ENCODE measurements at places on chromosomes 2 and 18.

DNA sequence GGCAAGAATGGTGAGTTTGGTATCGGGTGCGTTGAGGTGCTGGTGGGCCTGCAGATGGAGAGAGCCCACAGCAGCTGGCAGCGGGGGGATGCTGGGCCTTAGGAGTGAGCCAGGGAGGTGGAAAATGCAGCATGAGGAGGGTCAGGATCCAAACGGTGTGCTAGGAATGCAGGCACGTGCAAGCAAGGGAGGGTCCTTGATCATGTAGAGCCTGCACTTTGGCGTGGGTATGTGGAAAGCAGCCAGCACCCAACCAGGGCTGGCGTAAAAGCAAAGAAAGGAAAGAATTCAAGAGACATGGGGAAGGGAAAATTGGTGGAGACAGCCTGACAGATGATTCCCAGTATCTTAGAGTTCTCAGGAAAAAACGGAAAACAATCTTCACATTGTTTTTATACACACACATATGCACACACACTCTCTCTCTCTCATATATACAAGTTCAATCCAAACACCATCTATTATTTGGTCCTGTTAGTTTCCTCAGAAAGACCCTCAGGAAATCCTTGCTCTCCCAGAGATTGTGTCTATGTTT lies 46.3 kb downstream of the LTBP1 start:
- DNase-seq = no peak

GRCh38 chr2:157866202-157866601 lies 9.9 kb downstream of the ACVR1 start:
- DNase-seq = no peak

- DNase-seq = no peak
Observed at GRCh38 chr2:195450552-195451113, 206.4 kb upstream of the SLC39A10 start.

GRCh38 chr18:13216092-13216582 lies 2.4 kb upstream of the LDLRAD4 start:
- peak; percentile 24 for DNase-seq

GRCh38 chr2:112004253-112004645 lies 50.8 kb upstream of the TMEM87B start:
- DNase-seq = no peak

GRCh38 chr2:71060871-71061270 lies 7.6 kb upstream of the NAGK start:
- DNase-seq = no peak

- DNase-seq = no peak
Observed at GRCh38 chr2:168256448-168256847, 9.1 kb upstream of the STK39 start.

GRCh38 chr2:73870084-73870483 lies 22.7 kb upstream of the ACTG2 start:
- DNase-seq = no peak

GRCh38 chr2:231854616-231855125 lies 68.4 kb downstream of the COPS7B start:
- no peak for DNase-seq

GRCh38 chr2:97720746-97721145 lies 7.4 kb downstream of the ZAP70 start:
- DNase-seq = no peak

GRCh38 chr2:181268174-181268867 lies 188.9 kb upstream of the ITGA4 start:
- DNase-seq = no peak

All from stimulated activated CD8-positive, alpha-beta memory T cell treated with anti-CD3 and anti-CD28 coated beads, Interleukin-4, amount 100 ng/mL, for 24 hours (primary cell).